ENCODE measurements at places on chromosomes 7 and 10.

- no peak for DNase-seq
These were observed 10.3 kb upstream of the DNAAF5 start for GRCh38 chr7:716222-716621.

DNA sequence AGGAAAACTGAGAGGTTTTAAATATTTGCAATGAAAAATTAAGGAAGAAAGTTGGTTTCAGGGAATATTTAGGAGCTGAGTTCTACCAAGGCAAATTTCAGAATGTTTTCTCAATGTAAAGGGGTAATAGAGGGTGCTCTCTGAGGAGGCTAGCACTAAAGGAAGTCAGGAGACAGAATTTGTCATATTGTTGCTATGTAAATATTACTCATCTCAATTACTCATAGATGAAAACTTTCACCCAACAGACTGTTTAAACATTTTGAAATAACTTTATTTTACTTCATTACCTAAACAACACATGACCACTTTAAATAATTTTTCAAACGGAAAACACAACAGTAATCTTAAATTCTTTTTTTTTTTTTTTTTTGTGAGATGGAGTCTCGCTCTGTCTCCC, 274.8 kb upstream of the NRG3 start:
- DNase-seq = no peak

DNA sequence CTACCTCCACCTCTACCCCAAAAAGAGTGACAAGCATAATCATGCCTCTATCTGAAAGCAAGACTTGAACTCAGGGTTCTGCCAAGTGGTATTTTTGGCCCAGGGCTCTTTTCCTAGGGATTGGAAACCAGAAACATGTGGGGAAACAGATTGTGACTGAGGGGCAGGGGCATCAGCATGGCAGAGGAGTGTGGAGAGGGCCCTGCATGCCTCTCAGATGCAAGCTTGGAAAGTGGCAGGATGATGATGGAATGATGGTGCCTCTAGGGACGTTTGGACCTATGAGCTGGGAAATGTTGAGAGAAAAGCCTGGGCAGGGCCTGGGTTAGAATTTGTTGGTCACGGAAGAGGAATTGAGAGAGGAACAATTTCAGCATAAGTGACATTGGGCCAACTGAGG, 78.4 kb upstream of the LEP start:
- DNase-seq = no peak

GRCh38 chr10:111110771-111111170, 33.9 kb downstream of the ADRA2A start:
- no peak for DNase-seq

DNA sequence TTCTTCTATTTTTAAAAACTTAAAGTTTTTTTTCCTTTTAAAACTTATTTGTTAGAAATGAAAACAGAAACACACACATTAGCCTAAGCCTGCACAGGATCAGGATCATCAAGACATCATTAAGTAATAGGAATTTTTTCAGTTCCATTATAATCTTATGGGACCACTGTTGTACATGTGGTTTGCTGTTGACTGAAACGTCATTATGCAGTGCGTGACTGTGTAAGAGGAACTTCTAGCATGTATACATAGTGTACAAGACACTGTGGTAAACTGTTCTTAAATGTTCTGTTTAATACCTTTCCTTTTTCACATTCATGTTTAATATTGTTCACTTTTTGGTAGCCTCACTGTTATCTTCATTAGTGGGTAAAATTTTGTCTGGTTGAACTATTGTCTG, 12.1 kb downstream of the ENTPD7 start:
- no peak for DNase-seq

DNA sequence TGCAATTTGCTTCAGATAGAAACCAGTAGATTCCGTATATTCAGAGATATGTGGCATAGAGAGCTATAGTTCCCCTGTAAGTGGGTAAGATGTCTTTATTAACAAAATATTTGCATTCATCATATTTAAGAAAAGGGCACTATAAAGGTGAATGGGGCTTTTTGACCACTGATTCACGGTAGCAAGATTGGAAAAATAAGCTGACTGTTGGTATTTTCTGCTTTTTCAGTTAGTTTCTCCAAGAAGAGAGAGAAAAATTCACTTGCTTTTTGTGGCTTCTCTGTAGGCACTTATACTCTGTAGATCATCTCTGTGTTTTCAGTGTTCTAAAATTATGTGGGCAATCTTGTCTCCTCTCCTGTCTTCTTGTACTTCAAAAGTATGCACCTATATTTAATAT, 245.1 kb downstream of the TWIST1 start:
- no peak for DNase-seq

GRCh38 chr10:42609872-42610271, 28.5 kb downstream of the ZNF33B start:
- DNase-seq = no peak

- DNase-seq = no peak
These were observed 159.1 kb downstream of the ARHGAP12 start for GRCh38 chr10:31769564-31769963.

DNA sequence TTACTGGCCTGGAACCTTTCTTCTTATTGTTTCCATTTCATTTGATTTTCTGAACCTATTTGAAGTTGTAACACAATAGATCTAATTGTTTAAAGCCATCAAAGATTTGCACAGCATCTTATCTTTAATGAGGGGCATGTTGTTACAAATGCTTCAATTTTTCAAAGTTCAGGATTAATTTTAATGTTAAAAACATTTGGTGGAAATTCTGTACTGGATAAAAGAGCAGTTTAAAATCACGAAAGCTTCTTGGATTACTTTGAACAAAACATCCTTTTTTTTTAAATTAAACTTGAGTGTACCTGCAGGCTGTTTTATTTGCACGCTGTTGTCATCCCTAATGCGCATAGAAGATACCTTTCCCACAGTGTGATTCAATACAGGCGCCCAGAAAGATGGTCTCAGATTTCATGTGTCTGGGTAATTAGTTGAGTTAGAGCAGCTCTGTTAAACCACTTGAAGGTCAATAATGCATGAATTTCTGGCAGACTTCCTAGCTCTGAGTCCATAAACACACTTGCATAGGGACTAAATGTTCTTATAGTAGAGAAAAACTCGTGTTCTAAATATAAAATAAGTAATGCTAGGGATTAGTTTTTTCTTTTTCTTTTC, 29.3 kb upstream of the DDX50 start:
- peak; percentile 29 for DNase-seq

- no peak for DNase-seq
These were observed 237.5 kb upstream of the PPP2R2D start for GRCh38 chr10:131663351-131663750.

DNA sequence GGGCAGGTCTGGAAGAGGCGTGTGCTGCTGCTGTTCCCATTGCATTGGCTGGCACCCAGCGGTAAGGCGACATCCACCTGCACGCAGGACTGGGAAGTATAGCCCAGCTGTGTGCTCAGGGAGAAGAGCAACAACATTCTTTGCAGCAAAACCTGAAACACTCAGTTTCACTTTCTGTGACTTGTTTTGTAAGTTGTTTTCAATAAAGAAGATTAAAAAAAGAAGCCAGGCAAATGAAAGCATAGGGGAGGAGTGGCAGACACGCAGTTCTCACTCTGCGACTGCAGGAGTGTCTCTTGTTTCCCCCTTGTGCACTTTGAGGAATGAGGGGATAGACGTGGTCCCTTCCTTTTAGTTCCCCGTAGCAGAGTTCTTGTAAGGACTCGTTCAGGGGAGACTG, 5.8 kb downstream of the FBH1 start:
- DNase-seq = no peak

DNA sequence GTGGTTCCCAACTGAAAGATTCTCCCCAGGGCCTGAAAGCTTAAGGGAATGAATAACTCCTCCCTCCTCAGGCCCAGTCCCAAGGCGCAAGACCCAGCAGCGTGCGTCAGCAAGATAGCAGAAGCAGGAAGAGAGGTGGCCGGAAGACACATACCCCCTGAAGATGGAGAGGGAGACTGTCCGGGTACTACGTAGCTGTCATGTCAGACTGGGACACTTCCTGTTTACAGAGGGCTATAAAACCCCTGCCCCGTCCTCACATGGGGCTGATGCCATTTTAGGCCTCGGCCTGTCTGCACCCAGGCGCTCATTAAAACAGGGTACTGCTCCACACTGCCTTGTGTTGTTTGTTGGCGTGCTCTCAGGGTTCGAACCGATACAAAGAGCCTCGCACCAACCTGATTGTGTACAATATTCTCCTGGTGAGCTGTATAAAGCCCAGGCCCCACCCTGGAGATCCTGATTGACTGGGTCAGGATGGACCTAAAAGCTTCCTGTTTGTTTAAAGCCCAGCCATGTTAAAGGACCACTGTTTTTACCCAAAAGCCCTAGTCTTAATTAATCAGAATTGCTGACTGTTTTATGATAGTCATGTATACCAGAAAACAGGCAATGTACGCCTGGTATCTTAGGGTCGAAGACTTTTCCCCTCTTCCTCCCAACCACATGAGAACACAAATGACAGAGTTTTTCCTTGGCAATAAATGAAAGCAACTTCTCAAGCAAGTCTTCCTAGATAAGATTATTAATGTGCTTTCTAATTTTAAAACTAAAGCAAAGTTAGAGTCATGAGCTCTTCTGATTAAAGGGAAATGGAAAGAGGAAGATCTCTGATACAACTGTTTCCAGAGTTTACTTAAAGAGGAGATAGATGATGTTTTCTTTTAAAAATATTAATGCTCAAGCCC, 251.5 kb downstream of the DOCK4 start:
- no peak for DNase-seq

- DNase-seq = no peak
These were observed 358.7 kb downstream of the PHF14 start for GRCh38 chr7:11332186-11332864.

- no peak for DNase-seq
These were observed 27.8 kb downstream of the GSDME start for GRCh38 chr7:24729365-24730017.

DNA sequence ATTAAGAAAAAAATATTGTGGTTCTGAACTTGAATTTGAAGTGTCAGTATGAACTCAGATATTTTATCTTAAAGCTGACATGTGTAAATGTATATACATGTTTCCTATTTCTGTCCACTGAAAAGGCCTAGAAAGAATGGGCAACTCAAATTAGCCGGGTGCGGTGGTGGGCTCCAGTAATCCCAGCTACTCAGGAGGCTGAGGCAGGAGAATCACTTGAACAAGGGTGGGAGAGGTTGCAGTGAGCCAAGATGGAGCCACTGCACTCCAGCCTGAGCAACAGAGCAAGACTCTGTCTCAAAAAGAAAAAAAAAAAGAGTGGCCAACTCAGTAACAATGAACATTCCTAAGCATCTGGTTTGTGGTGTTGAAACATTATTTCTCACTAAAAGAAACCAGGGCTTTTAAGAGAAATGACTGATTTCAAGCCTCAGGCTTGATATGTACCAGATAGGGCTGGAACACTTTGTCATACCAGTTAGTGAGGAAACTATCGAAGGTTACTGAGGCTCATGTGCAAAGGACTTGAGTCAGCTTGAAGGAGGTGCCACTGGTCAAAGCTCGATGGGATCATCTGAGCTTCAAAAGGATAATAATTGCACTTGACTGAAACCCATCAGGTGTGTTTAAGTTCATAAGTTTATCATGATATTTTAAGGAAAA, 40.5 kb downstream of the AOAH start:
- DNase-seq = no peak

- no peak for DNase-seq
These were observed 15.6 kb downstream of the CLEC2L start for GRCh38 chr7:139538881-139539635.

DNA sequence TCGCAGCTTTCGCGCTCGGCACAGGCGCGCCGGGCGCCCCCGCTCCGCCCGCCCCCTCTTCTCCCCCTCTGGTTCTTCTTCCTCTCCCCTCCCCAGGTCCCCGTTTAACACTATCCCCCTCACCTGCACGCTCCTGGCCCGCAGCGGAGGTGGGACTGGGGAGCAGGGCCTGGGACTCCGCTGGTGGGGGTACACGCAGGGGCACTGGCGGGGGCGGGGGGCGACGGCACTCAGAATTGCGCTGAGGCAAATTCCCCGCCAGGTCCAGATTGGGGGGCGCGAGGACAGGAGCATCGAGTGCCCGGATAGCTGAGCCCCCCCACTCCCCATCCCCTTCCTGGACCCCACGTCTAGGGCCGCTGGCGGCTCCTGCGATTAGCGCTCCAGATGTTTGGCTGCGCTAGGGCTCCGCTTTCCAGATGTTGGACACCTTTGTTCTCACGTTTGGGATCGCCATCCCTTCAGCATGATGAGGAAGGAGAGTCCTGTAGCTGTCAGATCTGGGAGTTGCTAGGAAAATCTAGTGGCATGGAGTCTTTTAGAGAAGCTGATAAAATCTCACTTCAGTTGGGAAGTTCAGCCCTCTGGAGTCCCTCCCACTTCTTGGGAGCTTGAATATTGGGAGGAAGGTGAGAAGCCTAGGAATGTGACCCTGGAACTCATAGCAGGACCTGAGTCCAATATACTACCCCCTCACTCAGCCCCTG, 31.4 kb upstream of the PAX2 start:
- no peak for DNase-seq

DNA sequence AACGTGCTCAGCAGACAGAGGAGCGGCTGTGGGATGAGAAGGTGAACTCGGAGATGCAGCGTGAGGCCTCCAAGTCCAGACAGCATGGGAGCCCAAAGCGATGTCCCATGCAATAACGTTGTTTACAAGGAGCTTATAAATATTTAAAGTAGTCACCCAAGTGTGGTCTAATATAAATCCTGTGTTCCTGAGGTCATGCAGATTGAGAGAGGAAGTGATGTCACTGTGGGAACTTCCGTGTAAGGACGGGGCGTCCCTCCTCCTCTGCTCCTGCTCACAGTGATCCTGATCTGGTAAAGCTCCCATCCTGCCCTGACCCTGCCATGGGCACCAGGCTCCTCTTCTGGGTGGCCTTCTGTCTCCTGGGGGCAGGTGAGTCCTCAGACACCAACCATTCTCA, 94.7 kb upstream of the PRSS58 start:
- no peak for DNase-seq

- peak; percentile 19 for DNase-seq
These were observed 125.8 kb downstream of the RALA start for GRCh38 chr7:39749177-39749576.

DNA sequence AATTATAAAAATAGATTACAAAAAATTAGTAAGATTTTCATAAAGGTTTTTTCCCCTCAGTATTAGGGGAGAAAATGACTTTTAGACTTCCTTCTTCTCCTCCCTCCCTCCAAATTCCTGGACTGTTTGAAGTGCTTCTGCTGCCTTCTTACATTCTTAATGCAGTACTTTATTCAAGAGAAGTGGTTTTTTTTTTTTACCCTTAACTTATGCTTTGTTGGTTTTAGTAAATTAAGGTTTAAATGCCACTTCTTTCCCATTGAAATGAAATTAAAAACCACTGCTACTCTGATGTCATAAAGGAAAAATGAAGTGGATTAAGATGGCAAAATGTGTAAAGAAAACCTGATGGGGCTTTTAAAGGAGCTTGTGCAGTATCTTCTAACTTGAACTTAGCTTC, 140.7 kb downstream of the VTI1A start:
- no peak for DNase-seq

GRCh38 chr7:140041659-140042385, 20.9 kb downstream of the PARP12 start:
- DNase-seq = no peak
